Large intestine (tissue), 12 donors: ENCODE measurements at places on chromosomes 12 and 14. TPM values are rescaled to one million over a fixed set of nuclear protein-coding genes. Genes with fewer than 3 reads are reported as not detected.
A peak's percentile ranks its signal among the peaks of the same experiment; 100 is the strongest.

GRCh38 chr12:219891-220352 lies 6.0 kb upstream of the SLC6A12 start:
- no peak overlapping the region for H3K27ac ChIP-seq
- H3K4me1 ChIP-seq, result no peaks in the 10 kb centered on the region

- H3K4me1 ChIP-seq, result no peaks in the 10 kb centered on the region
- H3K36me3 ChIP-seq, result no peaks in the 10 kb centered on the region
- H3K27ac ChIP-seq, result no peak overlapping the region
Measured at GRCh38 chr12:130198026-130198662, 35.9 kb downstream of the FZD10 start.

DNA sequence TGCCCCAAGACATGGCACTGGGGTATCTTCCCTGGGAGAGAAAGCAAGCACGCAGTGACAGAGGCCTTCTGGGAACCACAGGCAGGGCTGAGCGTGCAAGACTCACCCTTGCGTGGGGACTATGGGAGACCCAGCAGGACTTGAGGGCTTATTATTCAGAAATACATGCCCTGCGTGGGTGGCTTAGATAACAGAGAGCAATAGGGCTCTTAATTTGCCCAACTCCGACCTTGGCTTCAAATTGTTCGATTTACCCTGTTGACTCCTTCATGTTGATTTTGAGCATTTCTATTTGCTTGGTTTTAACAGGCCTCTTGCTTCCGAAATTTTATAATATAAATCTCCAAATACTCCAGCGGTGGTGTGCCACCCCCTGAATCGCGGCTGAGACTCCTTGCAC lies 5.1 kb upstream of the SERPINA1 start:
- H3K4me3 ChIP-seq, result no peak overlapping the region
- no peaks in the 10 kb centered on the region for H3K27me3 ChIP-seq
- H3K36me3 ChIP-seq, result no peaks in the 10 kb centered on the region
- no peak overlapping the region for H3K27ac ChIP-seq

- H3K27ac ChIP-seq, result no peak overlapping the region
- H3K36me3 ChIP-seq, result no peaks in the 10 kb centered on the region
- H3K27me3 ChIP-seq, result no peaks in the 10 kb centered on the region
- no peak overlapping the region for H3K4me3 ChIP-seq
Measured at GRCh38 chr12:32120419-32120818, 13.8 kb downstream of the BICD1 start.

DNA sequence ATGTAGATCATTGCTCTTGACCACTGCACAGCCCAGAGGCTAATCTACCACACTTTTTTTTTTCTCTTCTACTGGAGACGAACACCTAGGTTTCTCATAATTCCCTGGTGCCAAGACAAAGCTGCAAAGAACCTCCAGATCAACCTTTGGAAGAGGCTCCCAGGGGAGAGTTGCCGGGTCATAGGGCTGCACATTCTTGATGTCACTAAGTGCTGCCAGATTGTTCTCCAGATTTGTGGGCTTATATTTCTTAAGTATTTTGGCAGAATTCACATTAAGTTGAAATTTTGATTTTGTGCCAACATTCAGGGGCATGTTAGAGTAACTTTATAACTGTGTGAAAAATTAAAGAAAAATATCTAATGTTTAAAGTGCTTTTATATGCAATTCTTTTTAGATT lies 13.5 kb upstream of the PDZRN4 start:
- H3K27ac ChIP-seq, result no peak overlapping the region
- H3K4me1 ChIP-seq, result no peaks in the 10 kb centered on the region
- H3K4me3 ChIP-seq, result no peak overlapping the region

DNA sequence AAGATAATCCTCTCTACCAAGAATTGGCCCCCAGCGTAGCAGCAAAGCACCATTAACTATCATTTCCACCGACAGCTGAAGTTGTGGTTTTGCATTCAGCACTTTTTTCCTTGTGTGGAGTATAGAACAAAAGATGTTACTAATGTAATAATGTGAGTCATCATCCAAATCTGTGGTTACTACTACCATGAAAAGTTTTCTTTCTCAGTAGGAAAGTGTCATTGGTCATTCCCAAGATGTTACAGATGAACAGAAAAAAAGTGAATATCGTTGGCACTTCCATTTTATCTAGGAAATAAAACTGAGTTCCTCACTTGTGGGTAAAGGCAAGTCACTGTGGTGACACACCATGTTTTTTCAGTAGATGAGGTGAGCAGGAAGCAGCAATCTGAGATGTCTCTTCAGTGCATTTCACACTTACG lies 30.3 kb upstream of the IFNG start:
- DNase-seq, result no peak
- no peak overlapping the region for H3K4me3 ChIP-seq
- H3K27me3 ChIP-seq, result peaks cover 8% of the 10 kb centered on the region
- no peaks in the 10 kb centered on the region for H3K36me3 ChIP-seq

- H3K36me3 ChIP-seq, result no peaks in the 10 kb centered on the region
- no peak overlapping the region for H3K27ac ChIP-seq
- peaks cover 4% of the 10 kb centered on the region for H3K4me1 ChIP-seq
- H3K27me3 ChIP-seq, result no peaks in the 10 kb centered on the region
Measured at GRCh38 chr14:24828486-24828885, 194.5 kb upstream of the GZMB start.

DNA sequence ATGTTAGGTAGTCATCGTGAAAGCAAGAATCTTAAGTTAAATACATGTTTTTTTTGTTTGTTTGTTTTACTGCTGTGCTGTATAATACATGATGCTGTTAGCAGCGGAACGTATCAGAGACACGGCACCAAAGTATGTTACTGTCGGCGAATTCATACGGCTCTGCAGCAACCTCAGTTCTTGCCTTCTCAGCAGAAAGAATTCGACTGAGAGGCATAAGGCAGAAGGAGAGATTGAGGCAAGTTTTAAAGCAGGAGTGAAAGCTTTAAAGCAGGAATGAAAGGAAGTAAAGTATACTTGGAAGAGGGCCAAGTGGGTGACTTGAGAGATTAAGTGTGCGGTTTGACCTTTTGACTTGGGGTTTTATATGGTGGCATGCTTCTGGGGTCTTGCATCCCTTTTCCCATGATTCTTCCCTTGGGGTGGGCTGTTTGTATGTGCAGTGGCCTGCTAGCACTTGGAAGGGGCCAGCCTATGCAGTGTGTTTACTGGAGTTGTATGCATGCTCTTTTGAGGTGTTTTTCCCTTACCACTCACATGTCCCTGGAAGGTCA lies 23.7 kb downstream of the LEMD3 start:
- no peaks in the 10 kb centered on the region for H3K4me1 ChIP-seq
- DNase-seq, result peak; percentile 11
- no peak overlapping the region for H3K4me3 ChIP-seq
- no peaks in the 10 kb centered on the region for H3K27me3 ChIP-seq
- peaks cover 3% of the 10 kb centered on the region for H3K36me3 ChIP-seq
- no peak overlapping the region for H3K27ac ChIP-seq

- no peaks in the 10 kb centered on the region for H3K27me3 ChIP-seq
- no peak overlapping the region for H3K4me3 ChIP-seq
- no peak for DNase-seq
- no peaks in the 10 kb centered on the region for H3K36me3 ChIP-seq
Measured at GRCh38 chr14:74324931-74325361, 22.2 kb upstream of the ABCD4 start.

GRCh38 chr12:87801860-87802720 lies 227.1 kb downstream of the C12orf50 start:
- no peak overlapping the region for H3K4me3 ChIP-seq
- H3K27me3 ChIP-seq, result no peaks in the 10 kb centered on the region
- H3K36me3 ChIP-seq, result no peaks in the 10 kb centered on the region
- DNase-seq, result no peak

DNA sequence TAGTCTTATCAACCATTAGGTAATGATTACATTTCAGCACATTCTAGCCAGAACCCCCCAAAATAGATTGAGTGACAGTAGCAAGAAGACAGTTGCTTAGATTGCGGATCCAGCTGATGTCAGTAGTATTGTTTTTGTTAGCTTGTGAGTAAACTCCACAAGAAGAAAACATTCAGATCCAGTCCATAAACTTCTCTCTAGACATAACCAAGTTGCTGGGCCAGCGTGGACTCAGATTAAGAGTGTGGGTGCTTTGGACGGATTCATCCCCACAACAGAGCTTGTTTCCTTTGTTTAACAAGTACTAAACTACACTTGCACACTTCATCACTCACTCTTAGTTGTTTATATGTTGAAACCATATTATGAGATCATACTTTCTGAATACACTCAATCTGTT lies 293.4 kb downstream of the NPAS3 start:
- DNase-seq, result no peak
- no peak overlapping the region for H3K4me3 ChIP-seq
- H3K27ac ChIP-seq, result no peak overlapping the region

- H3K36me3 ChIP-seq, result peaks cover 35% of the 10 kb centered on the region
- H3K27me3 ChIP-seq, result no peaks in the 10 kb centered on the region
- peak; percentile 52 for DNase-seq
- peak overlapping the region; percentile 67 for H3K4me3 ChIP-seq
Measured at GRCh38 chr14:39175445-39176262, 600 bp downstream of the PNN start.

DNA sequence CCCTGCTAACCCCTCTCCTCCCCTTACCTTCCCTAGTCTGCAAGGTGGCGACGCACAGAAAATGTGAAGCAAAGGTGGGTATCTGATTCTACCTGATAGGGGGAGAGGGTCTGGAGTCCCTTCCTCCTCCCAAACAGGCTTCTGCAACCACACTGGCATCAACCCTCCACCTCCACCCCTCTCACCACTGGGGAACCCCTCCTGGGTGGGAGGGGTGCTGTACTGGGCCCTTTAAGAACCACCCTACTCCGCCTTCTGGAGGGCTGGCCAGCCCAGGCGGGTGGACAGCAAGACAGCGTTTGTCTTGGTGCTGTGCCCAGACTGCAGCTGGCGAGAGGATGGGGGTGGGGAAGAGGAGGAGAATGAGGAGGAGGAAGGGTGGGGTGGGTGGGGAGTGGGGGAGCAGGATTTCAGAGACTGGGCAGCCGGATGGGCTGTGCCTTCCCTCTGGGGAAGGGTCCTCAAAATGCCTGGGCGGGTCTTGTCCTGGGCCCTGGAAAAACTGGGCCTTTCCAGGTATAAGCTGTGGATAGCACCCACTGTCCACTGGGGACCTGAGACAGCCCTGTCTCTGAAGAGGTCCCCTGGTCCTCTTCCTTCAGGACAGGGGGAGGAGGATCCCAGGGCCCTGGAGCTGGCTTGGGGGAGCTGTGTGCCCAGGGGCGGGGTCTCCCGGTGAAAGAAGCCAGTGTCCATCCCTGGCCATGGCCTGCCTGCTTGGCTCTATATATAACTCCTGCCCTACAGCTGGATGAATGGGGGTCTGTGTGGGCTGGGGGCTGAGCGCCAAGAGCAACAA lies 2.8 kb downstream of the TNS2 start:
- H3K4me3 ChIP-seq, result no peak overlapping the region
- H3K27ac ChIP-seq, result peak overlapping the region; percentile 94
- H3K4me1 ChIP-seq, result peaks cover 65% of the 10 kb centered on the region
- H3K36me3 ChIP-seq, result peaks cover 15% of the 10 kb centered on the region
- DNase-seq, result peak; percentile 59
- H3K27me3 ChIP-seq, result no peaks in the 10 kb centered on the region

GRCh38 chr12:131513606-131514005 lies 197.3 kb upstream of the SFSWAP start:
- H3K4me1 ChIP-seq, result no peaks in the 10 kb centered on the region
- DNase-seq, result no peak
- H3K4me3 ChIP-seq, result no peak overlapping the region
- H3K36me3 ChIP-seq, result no peaks in the 10 kb centered on the region
- no peaks in the 10 kb centered on the region for H3K27me3 ChIP-seq

The MOK gene
- polyA plus RNA-seq, result 16.5 TPM

The PLXNC1 gene
- 20.3 TPM for polyA plus RNA-seq

The SVOP gene
- 2.1 TPM for polyA plus RNA-seq

The KRT80 gene
- 0.45 TPM for polyA plus RNA-seq

The ART4 gene
- polyA plus RNA-seq, result 6.3 TPM
